ENCODE measurements at places on chromosomes 12 and 14.

DNA sequence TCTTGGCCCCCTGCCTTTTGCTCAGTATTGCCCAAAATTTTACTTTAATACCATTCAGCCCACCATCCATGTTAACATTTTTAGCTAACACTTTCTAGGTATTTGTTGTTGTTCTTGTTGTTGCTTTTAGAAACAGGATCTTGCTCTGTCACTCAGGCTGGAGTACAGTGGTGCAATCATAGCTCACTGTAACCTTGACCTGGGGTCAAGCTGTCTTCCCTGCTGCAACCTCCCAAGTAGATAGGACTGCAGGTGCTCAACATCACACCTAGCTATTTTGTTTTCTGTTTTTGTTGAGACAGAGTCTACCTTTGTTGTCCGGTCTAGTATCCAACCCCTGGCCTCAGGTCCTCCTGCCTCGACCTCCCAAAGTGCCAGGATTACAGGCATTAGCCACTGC is 4.0 kb downstream of the MIPOL1 start:
- no peak for DNase-seq

GRCh38 chr12:11486623-11487444 is 91.5 kb upstream of the PRB2 start:
- DNase-seq = peak; percentile 83

GRCh38 chr12:121810234-121810817 is 6.5 kb downstream of the SETD1B start:
- no peak for DNase-seq

GRCh38 chr12:86634456-86635410 is 378.5 kb upstream of the MGAT4C start:
- no peak for DNase-seq

DNA sequence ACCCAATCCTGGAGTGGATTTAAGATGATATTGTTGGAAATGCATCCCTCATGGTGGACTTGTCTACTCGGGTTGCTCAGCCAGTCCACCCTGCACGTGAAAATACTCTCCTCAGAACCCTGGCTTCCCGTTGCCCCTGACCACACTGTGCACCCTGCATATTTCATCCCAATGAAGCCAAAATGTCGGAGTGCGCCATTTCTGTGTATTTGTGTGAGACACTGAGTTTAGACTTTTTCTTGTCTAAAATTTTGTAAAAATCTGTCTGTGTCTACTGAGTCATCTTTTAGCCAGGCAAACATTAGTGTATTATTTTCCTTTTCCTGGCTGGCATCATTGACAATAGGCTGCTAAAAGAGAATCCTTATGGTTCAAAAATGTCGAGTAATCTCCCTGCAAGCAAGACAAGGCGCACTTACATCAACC is 485 bp upstream of the PNMA1 start:
- DNase-seq = peak; percentile 75

DNA sequence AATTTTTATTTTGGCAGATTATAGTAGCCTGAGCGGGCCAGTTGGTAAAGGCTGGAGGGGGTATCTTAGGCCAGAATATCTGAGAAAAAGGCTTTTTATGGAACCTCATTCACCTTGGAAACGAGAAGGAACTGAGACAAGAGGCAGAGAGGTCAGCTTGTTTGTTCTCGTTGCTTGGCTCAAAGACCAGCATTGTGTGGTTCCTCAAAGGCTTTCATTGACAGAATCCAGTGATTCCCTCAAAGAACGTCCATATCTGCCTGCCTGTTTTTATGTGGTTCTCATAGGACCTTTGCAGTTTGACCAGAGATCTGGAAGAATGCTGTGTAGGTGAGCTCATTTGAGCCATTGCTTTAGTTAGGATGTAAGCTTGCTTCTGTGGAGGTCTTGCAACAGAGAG is 117.3 kb downstream of the CFAP54 start:
- no peak for DNase-seq

DNA sequence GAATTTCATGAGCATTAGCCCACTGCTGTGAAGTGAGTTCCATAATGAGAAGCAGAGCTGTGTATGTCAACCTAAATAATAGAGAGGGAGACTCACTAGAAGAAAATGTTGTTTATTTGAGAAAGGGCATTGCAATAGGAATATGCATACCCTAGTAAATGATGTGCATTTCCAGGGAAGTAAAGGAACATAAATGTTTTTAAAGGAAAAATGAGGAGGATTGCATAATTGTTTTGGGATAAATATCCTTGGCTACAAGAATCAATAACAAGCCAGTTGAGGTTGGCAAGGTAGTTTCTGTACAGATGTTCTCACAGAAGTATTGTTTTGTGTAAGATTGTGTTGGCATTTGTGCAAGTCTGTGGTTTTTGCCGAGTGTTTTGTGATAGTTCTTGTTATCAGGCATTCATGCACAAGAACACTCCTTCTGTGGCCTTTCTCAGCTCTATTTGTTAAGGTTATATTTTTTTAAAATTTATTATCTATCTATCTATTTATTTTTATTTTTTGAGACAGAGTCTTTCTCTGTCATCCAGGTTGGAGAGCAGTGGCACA is 47.1 kb downstream of the EMP1 start:
- no peak for DNase-seq

GRCh38 chr12:23687947-23688346 is 261.5 kb downstream of the SOX5 start:
- peak; percentile 95 for DNase-seq

- DNase-seq = peak; percentile 31
These were observed 94.7 kb upstream of the DDHD1 start for GRCh38 chr14:53247596-53248370.

DNA sequence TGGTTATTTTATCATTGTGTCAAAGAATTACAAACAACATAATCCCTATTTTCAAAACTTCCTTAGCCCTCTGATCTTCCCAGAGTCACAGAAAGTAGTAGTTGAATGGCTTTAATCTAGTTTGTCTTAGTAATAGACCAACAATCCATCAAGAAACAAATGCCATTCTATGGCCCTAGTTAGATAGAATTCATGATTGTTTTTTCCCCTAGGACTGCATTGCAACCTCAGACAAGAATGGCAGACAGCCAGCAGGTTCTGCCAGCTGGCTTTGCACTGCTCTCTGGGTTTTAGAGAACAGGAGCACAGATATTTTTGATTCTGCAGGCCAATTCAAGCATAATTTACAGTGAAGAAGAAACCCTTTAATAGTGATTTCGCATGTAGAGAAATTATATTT is 33.8 kb downstream of the SYT1 start:
- DNase-seq = no peak

DNA sequence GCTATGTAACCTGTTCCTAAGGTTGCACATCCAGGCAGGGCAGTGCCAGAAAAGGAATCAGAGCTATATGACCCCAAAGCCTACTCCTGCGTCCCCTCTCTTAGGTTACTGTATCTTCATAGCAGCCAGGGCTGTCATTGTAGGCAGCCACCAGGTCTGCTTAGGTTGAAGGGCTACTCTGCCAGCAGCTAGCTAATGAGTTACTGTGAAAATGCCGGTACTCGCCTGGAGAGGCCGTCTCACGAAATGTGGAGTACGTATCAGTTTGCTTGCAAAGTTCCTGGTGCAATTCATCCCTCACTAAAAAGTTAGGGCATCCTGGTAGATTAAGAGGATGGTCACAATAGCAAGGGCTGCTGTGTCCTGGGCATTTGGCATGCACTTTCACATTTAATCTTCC is 50.9 kb downstream of the RPH3A start:
- no peak for DNase-seq

DNA sequence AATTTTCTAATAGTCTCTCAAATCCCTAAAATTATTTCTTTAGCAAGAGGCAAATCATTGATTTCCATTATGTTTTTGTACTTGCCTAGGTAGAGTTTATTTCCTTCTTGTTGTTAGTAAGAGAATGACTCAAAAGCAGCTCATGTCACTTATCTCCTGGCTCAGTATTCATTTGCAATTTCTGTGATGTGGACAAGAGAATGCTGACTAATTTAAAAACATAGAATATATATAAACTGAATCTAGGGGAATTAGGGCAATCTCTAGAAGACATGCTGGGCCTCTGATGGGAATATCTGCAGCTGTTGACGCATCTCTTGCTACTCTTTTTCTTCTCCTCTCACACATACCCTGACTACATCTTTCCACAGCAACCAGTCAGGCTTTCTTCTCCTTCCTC is 130.8 kb upstream of the PRKD1 start:
- DNase-seq = no peak

- DNase-seq = no peak
These were observed 73.5 kb downstream of the CCDC88C start for GRCh38 chr14:91344096-91344495.

GRCh38 chr14:78902010-78902623 is 731.9 kb downstream of the NRXN3 start:
- DNase-seq = peak; percentile 69
